ENCODE measurements at places on chromosomes 12 and 14. TPM values are rescaled to one million over a fixed set of nuclear protein-coding genes. Genes with fewer than 3 reads are reported as not detected.

DNA sequence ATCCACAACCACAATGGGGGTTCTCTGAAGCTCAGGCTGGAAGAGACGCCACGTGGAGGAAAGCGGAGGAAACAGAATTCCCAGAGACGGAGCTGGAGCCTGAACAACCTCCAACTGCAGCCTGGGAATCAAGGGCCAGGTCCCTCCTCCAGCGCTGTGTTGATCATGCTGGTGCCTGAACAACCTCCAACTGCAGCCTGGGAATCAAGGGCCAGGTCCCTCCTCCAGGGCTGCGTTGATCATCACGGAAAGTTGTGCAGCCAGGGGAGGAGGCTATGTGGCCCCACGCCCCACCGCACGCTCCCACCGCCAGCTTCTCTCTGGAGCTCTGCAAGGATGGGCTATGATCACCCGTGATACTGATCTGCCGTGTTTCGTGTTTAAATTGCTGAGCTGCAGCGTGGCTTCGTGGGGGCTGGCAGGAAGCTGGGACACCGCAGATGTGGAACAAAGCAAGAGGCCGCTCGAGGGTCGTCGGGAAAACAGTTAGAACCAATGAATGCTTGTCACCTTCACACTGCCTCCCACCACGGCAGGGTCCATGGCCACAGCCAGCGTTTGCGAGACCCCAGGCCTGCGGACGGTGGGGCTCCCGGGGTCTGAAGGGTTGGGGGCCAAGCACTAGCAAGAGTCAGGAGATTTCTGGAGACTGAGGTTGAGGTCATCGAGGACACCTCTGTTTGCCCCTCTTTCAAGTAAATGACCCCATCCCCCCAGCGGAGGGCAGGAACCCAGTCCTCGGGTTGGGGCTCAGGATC is 51.8 kb upstream of the FBRSL1 start:
- DNase-seq = no peak

GRCh38 chr12:24901576-24902461 is 47.1 kb downstream of the BCAT1 start:
- DNase-seq = no peak

- DNase-seq = no peak
Measured at GRCh38 chr12:112798048-112798760, 6.7 kb downstream of the RPH3A start.

DNA sequence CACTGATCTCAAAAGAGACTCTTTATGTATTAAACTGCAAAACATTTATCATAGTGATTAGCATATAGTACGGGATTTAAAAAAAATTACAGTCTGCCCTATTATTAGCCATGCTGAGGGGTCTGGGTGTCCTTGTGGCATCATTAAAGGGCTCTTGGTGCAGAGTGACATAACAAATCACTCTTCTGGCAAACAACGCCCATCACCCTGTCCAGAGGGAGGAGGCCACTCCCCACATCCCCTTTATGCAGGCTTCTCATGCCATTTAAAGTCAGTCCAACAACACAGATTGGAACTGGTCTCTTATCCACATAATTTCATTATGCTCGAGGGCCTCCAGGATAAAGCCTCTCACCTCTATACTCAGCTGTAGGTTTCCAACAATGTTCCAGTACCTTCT is 51.1 kb downstream of the TMTC1 start:
- no peak for DNase-seq

DNA sequence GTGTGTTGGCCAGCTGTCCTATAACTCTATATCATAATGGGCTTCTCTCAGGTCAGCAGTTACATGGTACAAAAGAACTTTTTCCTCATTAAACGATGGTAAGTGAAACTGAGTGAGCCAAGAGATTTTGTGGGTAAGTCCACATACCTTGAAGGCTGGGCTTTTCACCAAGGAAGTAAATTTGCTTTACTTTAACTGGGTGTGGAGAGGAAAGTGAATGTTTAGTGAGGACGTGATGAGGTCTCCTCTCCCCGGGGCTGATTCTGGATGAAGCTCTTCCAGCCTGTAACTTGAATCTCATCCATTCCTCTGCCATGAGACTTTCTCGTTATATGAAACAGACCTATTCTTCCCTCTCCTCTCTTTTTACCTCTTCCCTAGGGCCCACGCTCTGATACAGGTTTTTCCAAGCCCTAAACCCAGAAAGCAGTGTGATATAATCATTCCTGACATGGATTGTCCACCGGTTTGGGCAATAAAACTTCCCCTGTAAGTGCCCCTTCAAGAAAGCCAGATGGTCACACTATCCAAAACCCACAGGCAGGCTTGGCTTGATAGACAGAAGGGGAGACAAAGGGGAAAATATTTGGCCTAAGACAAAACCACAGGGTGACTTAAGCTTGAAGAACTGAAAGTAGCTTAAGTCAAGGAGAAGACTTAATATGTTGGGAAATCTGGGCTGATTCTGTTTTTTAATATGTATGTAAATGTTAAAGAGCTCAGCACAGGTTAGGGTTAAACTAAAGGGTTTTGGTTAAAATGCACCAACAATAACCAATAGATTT is 50.3 kb downstream of the CIT start:
- DNase-seq = no peak

DNA sequence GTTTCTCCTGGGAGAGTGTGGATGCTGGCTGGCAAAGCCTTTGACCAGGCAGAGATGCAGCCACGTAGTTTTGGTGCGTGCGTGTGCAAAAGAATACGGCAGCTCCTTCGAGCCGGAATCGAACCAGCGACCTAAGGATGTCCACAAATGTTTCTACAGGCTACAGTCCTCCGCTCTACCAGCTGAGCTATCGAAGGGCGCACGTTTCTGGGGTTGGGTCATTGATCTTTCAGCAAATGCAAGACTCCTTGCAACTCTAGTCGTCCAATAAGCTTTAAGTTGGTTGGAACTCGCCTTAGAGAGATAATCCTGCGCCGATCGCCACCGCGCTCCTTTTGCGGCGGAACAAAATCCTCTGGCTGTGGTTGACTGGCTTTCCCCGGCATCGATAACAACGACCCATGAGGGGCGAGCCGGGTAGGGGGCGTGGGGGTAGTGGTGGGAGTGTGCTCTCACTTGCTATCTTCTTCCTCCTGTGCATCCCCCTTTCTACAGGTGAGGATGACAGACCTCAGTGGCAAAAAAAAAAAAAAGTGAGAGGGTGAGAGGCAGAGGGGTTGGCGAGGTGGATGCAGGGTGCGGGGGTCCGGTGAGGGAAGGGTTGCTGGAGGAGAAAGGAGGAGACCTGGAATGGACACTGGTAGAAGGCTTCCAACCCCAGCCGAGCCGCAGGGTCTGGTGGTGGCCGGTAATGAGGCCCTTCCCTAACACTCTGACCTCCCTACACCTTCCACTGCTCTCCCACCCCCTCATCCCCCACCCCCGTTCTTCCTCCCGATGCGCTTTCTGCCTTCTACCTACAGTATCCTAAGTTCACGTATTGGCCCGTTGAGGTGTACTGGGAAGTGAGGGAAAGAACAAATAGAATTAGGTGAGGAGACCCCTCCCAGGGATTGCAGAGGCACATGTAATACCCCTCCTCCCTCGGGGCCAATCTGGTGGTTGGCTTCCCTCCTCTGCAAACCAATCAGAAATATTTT is 11.8 kb upstream of the OR6S1 start:
- DNase-seq = no peak

GRCh38 chr14:56299306-56299984 is 181.2 kb downstream of the PELI2 start:
- no peak for DNase-seq

DNA sequence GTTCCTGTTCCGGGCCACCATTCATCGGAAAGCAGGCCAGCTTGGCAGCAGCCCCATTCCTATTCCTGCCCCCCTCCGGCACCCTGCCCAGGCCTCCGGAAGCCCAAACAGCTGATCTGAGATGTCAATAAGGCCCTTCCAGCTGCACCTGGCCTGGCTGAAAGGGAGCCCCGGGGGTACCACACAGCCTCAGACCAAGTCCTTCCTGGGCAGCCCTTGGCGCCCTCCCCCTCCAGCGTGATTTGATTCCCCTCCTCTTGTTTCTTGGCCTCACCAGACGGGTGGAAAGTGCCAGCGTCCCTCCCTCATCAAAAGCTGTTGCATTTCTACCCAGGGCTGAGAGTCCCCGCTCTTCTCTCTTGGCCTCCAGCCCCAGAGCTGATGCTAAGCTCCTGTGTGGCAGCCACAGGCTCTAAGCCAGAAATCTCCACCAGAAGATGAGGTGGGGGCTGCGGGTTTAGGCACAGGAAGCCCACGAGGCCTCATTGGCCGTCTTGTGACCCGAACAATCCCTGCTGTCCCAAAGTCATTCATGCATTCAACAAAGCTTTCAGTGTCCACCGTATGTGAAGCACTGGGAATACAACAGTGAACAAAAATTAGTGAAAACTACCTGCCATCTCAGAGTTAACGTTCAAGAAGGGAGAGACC is 215.4 kb downstream of the SLC41A2 start:
- DNase-seq = no peak

DNA sequence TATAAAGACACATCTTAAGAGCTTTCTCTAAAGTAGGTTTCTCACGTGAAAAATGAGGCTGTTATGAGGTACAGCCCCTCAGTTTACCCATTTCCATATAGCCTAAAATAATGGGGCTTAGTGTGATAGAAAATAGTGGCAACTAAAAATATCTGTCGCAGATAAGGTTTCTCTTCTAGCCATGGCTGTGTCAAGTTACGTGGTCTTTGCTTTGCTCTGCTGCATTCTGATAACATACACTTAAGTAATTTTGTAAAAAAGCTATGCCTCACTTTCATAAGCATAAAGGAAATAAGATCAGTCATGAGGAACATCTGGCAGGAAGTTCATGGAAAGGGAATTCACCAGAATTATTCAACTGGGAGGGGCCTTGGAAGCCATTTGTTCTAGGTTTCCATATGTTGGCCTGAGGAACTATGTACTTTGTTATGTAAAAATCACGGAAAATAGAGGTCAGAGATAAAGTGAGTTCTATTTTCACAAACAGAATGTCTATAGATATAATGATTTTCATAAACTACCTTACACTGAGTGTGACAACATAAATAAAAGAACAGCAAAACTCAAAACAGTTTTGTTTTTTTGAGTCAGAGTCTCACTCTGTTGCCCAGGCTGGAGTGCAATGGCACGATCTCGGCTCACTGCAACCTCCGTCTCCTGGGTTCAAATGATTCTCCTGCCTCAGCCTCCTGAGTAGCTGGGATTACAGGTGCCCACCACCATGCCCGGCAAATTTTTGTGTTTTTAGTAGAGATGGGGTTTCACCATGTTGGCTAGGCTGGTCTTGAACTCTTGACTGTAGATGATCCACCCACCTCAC is 195.6 kb upstream of the KRR1 start:
- DNase-seq = no peak

DNA sequence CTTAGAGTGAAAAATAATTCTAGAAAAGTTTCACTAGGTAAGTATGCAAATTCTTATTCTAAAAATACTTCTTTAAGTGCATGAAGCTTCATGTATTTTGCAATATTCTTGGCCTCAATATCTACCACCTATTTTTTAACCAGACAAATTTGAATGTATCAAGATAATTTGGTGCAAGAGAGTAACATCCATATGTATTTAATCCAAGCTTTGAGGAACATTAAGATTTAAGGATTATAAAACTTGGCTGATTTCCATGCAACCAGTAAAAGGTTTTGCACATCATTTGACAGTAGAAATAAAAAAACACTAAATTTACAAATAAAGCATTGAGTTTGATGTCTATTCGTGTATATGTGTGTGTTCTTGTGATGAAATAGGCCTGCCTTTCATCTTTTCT is 7.7 kb downstream of the LUM start:
- DNase-seq = no peak

GRCh38 chr14:99350751-99351150 is 78.8 kb upstream of the BCL11B start:
- DNase-seq = no peak

DNA sequence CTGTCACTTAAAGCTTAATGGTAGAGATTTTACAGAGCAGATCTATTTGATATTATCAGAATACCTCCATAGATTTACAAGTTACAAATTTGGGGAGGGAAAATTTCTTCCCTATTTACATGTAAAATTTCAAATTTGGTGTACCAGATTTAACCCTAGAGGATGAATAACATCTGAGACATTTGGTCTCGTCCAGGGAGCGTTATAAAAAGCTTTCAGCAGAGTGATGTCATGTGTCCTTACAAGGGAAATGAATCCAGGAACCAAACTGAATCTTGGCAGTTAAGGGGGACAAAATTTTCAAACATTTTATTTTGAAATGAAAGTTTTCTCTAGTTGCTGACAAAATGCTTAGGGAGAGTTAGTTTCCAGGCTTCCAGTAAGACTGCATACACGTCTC is 4.5 kb upstream of the CDK17 start:
- DNase-seq = no peak

Gene VRTN
- not detected for polyA plus RNA-seq

Gene COX8C
- polyA plus RNA-seq = not detected

Gene ACSM4
- not detected for polyA plus RNA-seq

Gene MOAP1
- polyA plus RNA-seq = 16.7 TPM

Gene TMEM179
- polyA plus RNA-seq = 0.10 TPM
